Globus pallidus (tissue), 1 donor: ENCODE measurements at places on chromosomes 12 and 14.

DNA sequence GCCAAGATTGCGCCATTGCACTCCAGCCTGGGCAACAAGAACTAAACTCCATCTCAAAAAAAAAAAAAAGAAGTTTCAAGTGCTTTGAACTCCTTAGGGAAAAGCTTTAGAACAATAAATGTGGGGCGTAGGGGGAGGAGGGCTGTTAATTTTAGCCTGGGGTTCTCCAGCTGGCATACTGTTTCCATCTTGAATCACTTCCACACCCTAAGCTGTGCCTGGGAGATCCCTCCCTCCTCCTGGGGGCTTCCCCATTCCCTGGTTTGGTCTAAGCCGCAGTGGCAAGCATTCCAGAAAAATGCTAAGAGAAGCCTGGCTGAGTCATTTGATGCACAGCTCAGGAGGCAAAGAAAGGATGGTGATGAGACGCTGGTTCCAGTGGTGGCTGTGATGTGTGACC, 2.3 kb upstream of the ZNF384 start:
- peak; percentile 28 for DNase-seq

GRCh38 chr12:119122047-119122446, 56.7 kb upstream of the HSPB8 start:
- DNase-seq: no peak

DNA sequence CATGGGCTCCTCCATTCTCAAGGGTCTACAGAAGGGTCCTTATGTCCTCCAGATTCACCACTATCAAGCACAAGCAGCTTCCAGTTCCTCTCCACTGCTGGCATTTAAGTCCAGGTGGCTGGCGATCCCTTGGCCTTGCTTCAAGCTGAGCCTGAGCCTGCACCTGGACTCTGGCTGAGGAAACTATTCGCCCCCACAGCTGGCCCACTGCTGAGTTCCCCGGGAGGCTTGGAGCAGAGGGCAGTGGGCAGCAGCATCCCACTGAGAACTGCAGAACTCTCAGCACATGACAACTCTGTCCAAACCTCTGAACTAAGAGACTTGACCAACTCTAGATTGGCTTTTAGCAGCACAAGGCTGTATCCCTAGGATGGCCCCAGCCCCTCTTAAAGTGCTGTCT, 11.3 kb upstream of the RABGGTA start:
- no peak for DNase-seq

DNA sequence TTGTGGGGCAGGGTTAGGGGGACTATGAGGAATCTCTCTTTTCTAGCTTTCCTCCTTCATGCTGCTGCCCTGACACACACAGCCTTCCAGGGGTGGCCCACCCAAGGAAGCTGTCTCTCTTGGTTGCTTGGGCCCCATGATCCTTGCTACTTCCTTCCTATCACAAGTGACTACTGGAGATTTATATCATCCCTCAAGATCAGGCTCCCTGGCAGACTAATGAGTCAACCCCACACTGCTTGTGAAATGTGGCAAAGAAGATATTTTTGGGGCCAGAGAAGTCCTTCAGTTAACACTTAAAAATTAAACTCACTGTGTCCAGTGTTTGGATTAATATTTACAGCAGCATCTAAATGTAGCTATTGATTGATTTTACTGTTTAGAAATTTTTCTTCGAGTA, 1.5 kb downstream of the OR4E1 start:
- DNase-seq: no peak

DNA sequence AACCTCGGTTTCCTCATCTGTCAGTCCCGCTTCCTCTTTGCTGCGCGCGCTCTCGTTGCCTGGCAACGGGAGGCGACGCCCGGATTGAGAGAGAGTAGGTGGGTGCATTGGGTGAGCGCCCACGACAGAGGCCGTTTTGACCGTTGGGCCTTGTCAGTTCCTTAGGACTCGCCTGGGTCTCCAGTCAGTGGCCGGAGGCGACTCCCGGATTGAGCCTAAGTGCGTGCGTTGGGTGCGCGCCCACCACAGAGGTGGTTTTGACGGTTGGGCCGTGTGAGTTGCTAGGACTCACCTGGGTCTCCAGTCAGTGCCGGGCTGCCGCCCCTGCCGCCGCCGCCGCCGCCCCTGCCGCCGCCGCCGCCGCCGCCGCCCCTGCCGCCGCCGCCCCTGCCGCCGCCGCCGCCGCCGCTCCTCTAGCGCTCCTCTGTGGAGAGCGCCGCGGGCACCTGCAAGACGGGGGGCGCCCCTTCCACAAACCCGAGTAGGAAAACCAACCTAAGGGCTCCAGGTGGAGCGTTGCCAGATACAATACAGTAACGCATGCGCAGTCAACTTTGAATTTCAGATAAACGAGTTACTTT, 37.2 kb downstream of the APOBEC1 start:
- no peak for DNase-seq

- no peak for DNase-seq
These were observed 14.0 kb downstream of the TAMALIN start for GRCh38 chr12:52020539-52021336.

- DNase-seq: no peak
These were observed 81.6 kb upstream of the MANSC4 start for GRCh38 chr12:27861428-27862167.

- DNase-seq: no peak
These were observed 4.9 kb downstream of the AMN start for GRCh38 chr14:102927346-102927877.

DNA sequence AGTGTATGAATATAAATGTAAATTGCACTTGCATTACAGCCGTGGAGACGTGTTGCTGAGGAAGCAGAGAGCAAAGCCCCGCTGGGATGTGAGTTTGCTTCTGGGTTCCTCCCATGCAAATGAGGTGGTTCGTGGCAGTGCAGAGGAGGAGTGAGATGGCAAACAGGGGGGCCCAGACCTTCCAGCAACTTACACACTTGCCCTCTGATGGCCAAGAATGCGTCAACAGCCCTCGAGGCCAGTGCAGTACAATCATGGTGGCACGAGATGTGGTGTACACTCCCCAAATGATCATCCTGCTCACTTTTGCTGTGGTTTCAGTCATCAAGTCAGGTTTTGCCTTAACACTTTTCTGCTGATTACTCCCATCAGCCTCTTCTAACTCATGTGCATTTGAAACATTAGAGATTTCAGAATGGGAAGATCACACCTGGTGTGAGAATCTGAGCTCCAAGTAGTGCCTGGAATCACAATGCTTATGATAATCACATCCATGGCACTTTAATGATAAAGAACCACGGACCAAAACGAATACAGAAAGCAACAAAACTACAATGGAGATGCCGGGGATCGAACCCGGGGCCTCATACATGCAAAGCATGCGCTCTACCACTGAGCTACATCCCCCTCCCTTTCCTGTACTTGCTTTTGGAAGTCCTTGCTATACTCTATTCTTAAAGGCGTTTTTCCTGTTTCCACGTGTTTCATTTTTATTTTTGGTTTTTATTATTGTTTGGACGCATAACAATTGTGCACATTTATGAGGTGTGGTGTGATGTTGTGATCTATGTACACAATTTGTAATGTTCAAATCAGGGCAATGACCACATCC, 7.0 kb upstream of the UBC start:
- DNase-seq: peak; percentile 70

DNA sequence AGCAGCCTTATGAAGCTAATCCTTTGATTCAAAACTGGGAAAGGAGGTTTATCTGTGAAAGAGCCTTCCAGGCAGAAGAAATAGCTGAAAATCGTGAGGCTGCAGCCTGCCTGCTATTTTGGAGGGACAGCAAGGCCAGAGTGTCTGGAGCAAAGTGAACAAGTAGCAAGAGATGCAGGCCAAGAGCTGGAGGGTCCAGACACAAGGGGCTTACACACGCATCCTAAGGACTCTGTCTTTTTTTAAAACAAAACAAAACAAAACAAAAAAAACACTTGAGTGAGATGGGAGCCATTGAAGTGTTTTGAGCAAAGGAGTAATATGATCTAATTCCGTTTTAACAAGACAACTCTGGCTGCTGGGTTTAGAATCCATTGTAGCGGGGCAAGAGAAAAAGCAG, 76.4 kb upstream of the BCAT1 start:
- no peak for DNase-seq

- peak; percentile 20 for DNase-seq
These were observed 111.2 kb downstream of the CHST11 start for GRCh38 chr12:104567832-104568486.

GRCh38 chr14:84128050-84128449, 1401.9 kb upstream of the FLRT2 start:
- no peak for DNase-seq

GRCh38 chr14:69170839-69171238, 17.9 kb upstream of the DCAF5 start:
- DNase-seq: no peak

DNA sequence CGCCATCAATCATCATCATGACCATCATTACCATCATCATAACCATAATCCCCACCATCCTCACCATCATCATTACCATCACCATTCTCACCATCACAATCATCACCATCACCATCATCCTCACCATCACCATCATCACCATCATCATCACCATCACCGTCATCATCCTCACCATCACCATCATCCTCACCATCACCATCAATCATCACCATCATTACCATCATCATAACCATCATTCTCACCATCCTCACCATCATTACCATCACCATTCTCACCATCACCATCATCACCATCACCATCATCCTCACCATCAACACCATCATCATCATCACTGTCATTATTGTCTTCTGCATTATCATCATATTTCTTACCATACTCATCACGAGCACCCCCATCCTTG, 245.5 kb downstream of the ADGRD1 start:
- DNase-seq: no peak

DNA sequence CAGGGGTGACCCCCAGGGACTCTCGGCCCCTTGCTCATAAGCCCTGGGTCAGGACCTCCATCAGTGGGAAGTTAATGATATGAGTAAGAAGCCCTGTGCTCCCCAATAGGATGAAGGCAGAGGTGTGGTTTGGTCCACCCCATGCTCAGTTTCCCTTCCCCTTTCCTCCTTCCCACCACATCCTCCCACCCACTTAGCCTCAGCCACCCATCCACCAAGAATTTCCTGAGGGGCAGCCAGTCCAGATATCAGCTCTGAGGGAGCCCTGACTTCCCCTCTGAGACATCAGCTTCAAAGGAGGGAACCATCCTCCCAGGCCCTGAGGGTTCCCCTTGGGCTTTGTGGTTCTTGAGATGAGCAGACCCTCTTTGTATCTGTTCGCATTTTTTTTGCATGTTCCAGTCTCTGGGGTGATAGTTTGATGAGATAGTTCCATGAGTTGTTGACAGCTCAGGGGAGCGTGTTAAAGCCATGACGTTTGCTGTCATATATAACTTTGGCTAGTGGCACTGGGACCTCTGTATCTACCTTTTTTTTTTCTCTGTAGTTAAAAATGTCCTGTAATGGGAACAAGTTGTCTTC, 71.2 kb downstream of the LGMN start:
- DNase-seq: peak; percentile 58

- no peak for DNase-seq
These were observed 56.1 kb upstream of the MAP1LC3B2 start for GRCh38 chr12:116502989-116503496.

GRCh38 chr12:51262758-51263177, 7.4 kb downstream of the SMAGP start:
- DNase-seq: no peak

GRCh38 chr14:77708749-77709148, 846 bp downstream of the SLIRP start:
- DNase-seq: no peak

GRCh38 chr14:60760644-60761364, 26.2 kb downstream of the MNAT1 start:
- DNase-seq: no peak

GRCh38 chr12:124039276-124039675, 66.3 kb downstream of the ZNF664 start:
- DNase-seq: no peak

- no peak for DNase-seq
These were observed 176.3 kb upstream of the PARP11 start for GRCh38 chr12:4049298-4050080.
